ENCODE measurements at places on chromosomes 2 and 18. TPM values are rescaled to one million over a fixed set of nuclear protein-coding genes. Genes with fewer than 3 reads are reported as not detected.

Gene FEV
- not detected for total RNA-seq

Gene WNT10A
- total RNA-seq, result 0.72 TPM

- peak; percentile 54 for DNase-seq
These were observed 238.4 kb downstream of the PID1 start for GRCh38 chr2:229032608-229033234.

DNA sequence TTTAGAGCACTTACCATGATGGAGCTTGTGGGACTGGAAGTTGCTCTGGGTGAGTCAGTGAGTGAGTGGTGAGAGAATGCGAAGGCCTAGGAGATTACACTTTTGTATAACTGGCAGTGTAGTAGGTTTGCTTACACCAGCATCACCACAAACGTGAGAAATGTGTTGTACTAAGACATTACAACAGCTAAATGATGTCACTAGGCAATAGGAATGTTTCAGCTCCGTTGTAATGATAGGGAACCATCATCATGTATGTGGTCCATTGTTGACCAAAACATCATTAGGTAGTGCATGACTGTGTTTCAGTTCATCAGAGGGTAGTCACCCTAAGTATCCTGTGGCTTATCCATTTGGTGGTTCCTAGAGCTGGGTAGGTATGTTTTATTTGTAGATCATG lies 11.9 kb downstream of the ZNF407 start:
- peak; percentile 9 for DNase-seq

- DNase-seq, result no peak
These were observed 249.6 kb downstream of the MTX2 start for GRCh38 chr2:176518823-176519222.

- DNase-seq, result no peak
These were observed 78.9 kb downstream of the TRIM43 start for GRCh38 chr2:95670686-95671085.

GRCh38 chr18:45569566-45570275 lies 45.6 kb upstream of the SLC14A2 start:
- DNase-seq, result peak; percentile 64

GRCh38 chr2:80002112-80002511 lies 302.4 kb downstream of the LRRTM1 start:
- DNase-seq, result no peak

DNA sequence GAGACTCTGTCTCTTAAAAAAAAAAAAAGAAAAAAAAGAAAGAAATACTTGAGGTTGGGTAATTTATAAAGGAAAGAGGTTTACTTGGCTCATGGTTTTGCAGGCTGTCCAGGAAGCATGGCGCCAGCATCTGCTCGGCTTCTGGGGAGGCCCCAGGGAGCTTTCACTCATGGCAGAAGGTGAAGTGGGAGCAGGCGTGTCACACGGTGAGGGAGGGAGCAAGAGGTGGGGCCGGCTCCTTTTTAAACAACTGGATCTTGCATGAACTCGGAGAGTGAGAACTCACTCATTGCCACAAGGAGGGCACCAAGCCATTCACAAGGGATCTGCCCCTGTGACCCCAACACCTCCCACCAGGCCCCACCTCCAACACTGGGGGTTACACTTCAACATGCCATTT lies 30.6 kb downstream of the CYP26B1 start:
- DNase-seq, result no peak

DNA sequence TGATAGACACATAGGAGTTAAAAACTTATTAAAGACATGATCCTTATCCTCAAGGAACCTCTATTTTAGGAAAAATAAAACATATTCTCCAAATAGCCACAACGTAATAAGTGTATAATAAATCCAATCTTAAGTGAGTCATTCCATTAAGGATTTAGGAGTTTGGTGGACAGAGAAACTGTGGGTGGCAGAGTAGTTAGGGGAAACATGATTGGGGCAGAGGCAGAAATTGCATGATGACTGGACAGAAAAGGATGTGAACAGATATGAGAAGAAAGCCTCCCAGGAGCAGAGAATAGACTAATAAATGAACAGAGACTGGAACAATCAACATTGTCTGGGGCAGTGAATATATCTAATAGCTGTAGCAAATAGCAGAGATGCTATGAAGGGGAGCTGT lies 48.1 kb upstream of the SIGLEC15 start:
- DNase-seq, result peak; percentile 49

All from RPMI7951 (cell line).